ENCODE measurements at places on chromosomes 1 and 21. TPM values are rescaled to one million over a fixed set of nuclear protein-coding genes. Genes with fewer than 3 reads are reported as not detected.

DNA sequence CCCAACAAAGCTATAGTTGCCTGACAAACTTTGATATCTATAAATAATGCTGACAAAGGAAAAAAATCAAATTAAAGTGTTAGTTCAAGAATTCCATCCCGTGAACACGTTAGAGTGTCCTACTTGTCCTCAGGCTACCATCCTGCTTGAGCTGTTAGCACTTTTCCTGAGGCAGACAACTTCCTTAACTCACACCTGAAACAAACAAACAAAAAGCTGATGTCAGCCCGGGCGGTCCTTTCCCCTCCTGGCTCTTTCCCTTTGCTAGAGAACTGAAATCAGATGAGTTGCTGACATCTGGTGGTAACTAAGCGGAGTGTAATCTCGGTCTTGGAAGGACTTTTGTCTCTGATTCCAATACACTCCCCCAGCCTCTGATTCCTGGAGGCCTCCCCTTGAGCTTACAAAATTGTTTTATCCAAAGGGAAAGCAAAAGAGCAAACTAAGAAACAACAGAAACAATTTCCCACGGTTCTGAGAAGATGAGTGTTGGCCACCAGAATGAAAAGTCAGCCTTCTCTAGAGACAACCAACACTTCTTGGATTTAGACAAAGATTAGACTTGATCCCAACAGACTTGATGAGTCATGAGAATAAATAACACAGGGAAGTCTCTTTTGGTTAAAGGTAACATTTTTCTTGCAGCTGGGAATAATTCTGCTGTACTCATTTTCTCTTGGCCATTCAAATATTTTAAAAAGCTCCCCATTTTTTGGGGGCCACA is 135.4 kb downstream of the PROX1 start:
- no peaks in the 10 kb centered on the region for H3K27me3 ChIP-seq
- H3K36me3 ChIP-seq = no peaks in the 10 kb centered on the region
- H3K4me1 ChIP-seq = no peaks in the 10 kb centered on the region
- peak; percentile 30 for DNase-seq

- H3K27me3 ChIP-seq = no peaks in the 10 kb centered on the region
- H3K27ac ChIP-seq = no peak overlapping the region
- no peak for DNase-seq
- no peak overlapping the region for H3K4me3 ChIP-seq
Measured at GRCh38 chr1:112997781-112998180, 41.8 kb upstream of the SLC16A1 start.

- H3K4me3 ChIP-seq = peak overlapping the region; percentile 94
- peaks cover 7% of the 10 kb centered on the region for H3K4me1 ChIP-seq
Measured at GRCh38 chr1:225651872-225652728, 823 bp downstream of the ENAH start.

- no peaks in the 10 kb centered on the region for H3K27me3 ChIP-seq
- H3K4me1 ChIP-seq = peaks cover 41% of the 10 kb centered on the region
- H3K36me3 ChIP-seq = no peaks in the 10 kb centered on the region
- H3K4me3 ChIP-seq = no peak overlapping the region
Measured at GRCh38 chr1:156101880-156102279, 12.6 kb upstream of the LMNA start.

DNA sequence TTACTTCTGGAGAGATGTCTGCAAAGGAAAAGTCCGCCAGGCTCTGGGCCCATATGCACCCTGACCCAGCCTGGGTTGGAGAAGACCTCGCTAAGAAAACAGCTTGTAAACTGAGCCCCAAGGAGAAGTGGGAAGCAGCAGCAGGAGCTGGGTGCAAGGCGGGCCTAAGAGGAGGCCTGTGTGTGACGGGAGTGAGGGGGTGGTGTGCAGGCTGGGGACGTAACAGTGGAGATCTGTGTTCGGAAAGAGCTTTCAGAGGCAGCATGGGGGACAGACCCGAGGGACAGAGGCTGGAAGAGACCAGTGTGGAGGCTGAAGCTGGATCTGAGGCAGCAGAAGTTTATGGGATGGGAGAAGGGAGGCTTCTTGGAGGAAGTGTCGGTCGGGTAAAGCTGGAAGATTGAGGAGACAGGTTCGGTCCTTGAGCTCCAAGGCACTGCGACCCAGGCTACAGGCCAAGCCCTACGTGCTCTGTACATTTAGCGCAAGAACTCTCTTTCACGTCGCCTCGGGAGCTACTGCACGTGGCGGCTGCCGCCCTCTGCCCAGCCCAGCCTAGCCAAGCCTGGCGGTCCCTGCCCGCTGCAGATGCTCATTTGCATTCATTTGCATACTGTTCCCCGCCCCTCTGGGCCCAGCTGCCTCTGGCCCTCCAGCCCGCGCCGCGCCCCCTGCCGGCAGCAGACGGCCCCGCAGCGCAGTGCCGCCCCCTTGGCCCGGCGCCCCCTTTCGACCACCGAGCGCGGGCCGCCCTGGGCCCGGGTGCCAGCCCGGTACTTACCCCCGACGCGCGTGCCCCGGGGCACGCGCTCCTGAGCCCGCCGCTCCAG is 6.3 kb downstream of the HPCA start:
- no peaks in the 10 kb centered on the region for H3K36me3 ChIP-seq
- no peaks in the 10 kb centered on the region for H3K27me3 ChIP-seq
- no peak overlapping the region for H3K27ac ChIP-seq
- H3K4me3 ChIP-seq = peak overlapping the region; percentile 35
- peak; percentile 62 for DNase-seq
- peaks cover 2% of the 10 kb centered on the region for H3K4me1 ChIP-seq

GRCh38 chr1:234250747-234251146 is 122.5 kb upstream of the COA6 start:
- no peaks in the 10 kb centered on the region for H3K36me3 ChIP-seq
- no peak for DNase-seq
- H3K27ac ChIP-seq = no peak overlapping the region
- H3K4me3 ChIP-seq = no peak overlapping the region

DNA sequence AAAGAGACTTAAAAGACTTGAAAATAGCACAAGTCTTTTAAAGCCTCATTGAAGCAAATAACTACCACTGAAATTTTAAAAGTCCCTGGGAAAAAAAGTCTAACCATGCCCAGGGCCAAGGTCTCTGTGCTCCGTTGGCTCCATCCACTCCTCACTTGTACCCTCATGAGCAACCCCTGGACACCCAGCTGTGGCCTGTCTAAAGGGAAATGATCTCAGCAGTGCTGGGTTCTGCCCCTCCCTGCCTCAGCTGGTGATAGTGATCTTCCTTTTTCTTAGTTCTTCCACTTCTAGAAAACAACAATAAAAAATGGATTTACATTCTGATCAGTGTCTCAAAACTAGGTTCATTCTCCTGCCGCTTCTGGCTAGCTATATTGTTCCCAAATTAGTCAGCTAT is 423.5 kb upstream of the ADAMTS5 start:
- no peaks in the 10 kb centered on the region for H3K4me1 ChIP-seq
- H3K36me3 ChIP-seq = no peaks in the 10 kb centered on the region
- H3K27me3 ChIP-seq = no peaks in the 10 kb centered on the region
- H3K27ac ChIP-seq = no peak overlapping the region

- no peaks in the 10 kb centered on the region for H3K27me3 ChIP-seq
- no peak overlapping the region for H3K4me3 ChIP-seq
- DNase-seq = no peak
- no peaks in the 10 kb centered on the region for H3K4me1 ChIP-seq
- H3K27ac ChIP-seq = no peak overlapping the region
Measured at GRCh38 chr21:31599013-31599412, 60.5 kb upstream of the SOD1 start.

The DISP1 gene
- 6.2 TPM for total RNA-seq

DNA sequence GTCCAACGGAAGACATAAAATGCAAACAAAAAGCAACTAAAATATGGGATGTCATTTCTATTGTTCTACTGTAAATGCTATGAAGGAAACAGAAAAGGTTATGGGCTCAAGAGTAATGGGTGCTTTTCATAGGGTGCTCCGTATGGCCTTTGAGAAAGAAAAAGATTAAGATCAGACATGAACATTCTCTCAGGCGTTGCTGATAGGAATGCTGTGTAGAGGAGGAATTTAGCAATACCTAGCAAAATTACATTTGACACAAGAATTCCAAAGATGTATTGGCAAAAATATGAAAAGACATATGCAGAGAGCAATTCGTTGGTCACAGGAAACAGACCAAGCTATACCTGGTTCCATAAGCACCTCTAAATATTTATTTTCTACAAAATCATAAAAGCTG is 5.7 kb upstream of the OXCT2 start:
- no peak for DNase-seq
- no peak overlapping the region for H3K27ac ChIP-seq
- no peaks in the 10 kb centered on the region for H3K36me3 ChIP-seq
- H3K4me3 ChIP-seq = no peak overlapping the region
- no peaks in the 10 kb centered on the region for H3K27me3 ChIP-seq

The OR10Z1 gene
- total RNA-seq = not detected

The FAM177B gene
- not detected for total RNA-seq

The TMEM35B gene
- total RNA-seq = 24.9 TPM

DNA sequence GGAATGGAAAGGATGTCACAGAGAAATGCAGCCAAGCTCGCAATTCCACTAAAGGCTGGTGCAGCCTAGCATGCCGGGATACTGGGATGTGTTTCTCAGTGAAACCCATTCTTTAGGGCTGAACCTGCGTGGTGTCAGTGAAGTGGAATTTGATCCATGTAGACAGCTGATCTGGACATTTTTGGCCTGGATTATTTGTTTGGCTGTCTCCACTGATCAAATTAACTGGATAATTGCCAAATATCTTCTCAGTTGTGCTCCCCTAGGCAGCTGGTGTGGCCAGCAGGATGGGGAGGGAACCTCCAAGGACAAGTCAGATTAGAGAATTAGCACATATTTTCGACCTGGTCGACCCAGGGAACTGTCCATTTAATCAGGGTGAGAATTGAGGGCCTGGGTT is 318.4 kb downstream of the RPS6KC1 start:
- no peak overlapping the region for H3K27ac ChIP-seq
- DNase-seq = no peak
- no peak overlapping the region for H3K4me3 ChIP-seq
- no peaks in the 10 kb centered on the region for H3K36me3 ChIP-seq
- H3K4me1 ChIP-seq = no peaks in the 10 kb centered on the region
- H3K27me3 ChIP-seq = no peaks in the 10 kb centered on the region

- no peak for DNase-seq
- no peaks in the 10 kb centered on the region for H3K4me1 ChIP-seq
- no peaks in the 10 kb centered on the region for H3K36me3 ChIP-seq
- no peaks in the 10 kb centered on the region for H3K27me3 ChIP-seq
- H3K4me3 ChIP-seq = no peak overlapping the region
Measured at GRCh38 chr21:33939226-33939625, 23.6 kb upstream of the ATP5PO start.

DNA sequence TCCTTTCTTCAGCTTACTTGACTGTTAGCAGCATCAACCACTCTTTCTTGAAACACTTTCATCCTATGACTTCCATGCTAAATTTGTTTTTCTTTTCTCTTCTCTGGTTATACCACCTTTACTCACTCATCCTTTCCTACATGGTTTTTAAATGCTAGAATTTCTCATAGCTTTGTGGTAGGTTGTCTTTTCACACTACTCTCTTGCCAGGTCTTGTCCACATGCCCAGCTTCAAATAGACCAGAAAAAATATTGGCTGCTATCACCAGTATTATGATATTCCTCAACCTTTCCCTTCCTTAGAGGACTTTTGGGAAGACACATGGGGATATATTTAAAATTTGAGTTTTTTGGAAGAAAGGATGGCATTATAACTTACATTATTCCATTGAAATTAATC is 48.8 kb downstream of the PPP1R12B start:
- H3K27me3 ChIP-seq = no peaks in the 10 kb centered on the region
- H3K4me3 ChIP-seq = no peak overlapping the region
- no peaks in the 10 kb centered on the region for H3K36me3 ChIP-seq
- peaks cover 2% of the 10 kb centered on the region for H3K4me1 ChIP-seq
- DNase-seq = no peak
- H3K27ac ChIP-seq = no peak overlapping the region

The PRELP gene
- total RNA-seq = 119 TPM

The LCE1E gene
- total RNA-seq = not detected

- H3K4me3 ChIP-seq = no peak overlapping the region
- DNase-seq = no peak
- no peaks in the 10 kb centered on the region for H3K27me3 ChIP-seq
Measured at GRCh38 chr1:162035241-162035640, 11.6 kb upstream of the OLFML2B start.

DNA sequence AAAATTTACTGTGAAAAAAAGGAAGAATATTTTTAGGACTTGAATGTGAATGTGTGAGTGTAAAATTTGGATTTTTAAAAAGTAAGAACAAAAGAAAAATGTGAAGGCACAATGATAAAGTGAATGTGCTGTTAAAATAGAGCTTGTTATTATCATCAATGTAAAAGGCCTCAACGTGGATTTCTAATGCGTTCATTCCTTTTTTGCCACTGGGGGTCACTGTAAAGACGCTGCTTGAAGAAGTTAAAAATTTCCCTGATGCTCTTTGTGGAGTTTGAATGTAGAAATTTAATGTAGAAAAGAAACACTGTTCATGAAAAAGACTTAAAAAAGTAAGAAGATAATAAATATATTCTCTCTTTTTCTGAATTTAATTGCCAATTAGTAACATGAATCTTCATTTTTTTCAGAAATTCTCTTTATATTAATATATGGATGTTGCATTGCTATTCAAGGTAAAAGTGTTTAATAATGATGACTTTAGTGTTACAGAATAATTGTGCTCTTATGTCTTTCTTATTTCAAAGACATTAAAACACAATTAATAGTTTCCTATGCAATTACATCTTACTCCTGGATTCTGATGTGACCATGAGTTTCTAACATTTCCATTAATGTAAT is 161.5 kb downstream of the DNM3 start:
- H3K27ac ChIP-seq = no peak overlapping the region
- H3K4me3 ChIP-seq = no peak overlapping the region
- DNase-seq = no peak
- no peaks in the 10 kb centered on the region for H3K36me3 ChIP-seq
- H3K4me1 ChIP-seq = no peaks in the 10 kb centered on the region

DNA sequence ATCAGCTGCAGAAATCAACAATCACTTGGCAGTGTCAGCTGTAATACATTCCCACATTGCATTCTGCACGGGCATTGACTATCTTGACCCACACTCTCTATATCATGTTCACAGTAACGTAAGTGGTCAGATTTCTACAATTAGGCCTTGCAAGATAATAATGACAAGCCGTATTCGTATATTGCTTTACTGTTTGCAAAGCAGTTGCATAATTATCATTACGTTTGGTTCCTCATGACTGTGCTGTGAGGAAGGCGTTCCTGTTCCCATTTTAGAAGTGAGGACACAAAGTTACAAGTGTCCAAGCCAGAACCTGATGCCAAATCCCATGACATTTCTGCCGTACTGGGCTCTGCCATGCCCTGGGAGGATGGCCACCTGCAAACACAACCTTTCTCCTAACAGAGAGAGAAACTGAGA is 53.5 kb upstream of the TARBP1 start:
- no peaks in the 10 kb centered on the region for H3K36me3 ChIP-seq
- H3K27me3 ChIP-seq = no peaks in the 10 kb centered on the region
- DNase-seq = no peak
- peaks cover 48% of the 10 kb centered on the region for H3K4me1 ChIP-seq
